ENCODE measurements at places on chromosomes 4 and X.

DNA sequence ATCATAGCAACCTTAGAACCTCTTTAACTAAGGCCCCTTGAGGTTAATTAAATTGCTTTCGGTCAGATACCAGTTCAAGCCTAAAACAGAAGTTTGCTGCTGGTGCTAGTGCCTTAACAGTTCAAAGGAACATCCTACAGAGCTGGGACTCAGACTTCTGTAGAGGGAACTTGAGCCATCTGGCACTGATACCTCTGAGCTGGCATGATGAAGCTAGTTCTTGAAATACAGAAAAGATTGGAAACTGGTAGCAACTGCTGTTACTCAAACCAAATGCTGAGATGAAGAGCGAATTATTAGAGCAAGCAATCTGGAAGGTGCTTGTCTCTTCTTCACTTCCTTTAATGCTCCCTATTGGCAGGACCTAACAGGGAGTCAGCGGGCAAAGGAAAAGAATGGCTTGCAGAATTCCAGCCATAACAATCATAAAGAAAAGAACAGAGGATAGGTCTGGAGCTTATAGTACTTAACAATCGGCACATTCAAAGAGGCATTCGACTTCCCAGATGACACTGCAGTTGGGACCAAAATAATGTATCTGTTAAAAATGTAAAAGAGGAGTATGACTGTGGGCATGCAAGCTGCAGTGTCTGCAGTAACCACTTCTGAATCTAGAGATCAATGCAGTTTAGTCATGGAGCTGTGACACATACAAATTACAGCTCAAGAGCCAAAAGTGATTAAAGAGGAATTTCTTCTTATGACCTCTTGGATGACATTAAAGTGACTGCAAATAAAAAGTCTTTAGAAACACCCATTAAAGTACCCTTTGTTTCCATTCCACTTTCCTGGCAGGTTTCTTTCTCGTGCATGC is 298.9 kb downstream of the PDGFC start:
- DNase-seq: no peak

DNA sequence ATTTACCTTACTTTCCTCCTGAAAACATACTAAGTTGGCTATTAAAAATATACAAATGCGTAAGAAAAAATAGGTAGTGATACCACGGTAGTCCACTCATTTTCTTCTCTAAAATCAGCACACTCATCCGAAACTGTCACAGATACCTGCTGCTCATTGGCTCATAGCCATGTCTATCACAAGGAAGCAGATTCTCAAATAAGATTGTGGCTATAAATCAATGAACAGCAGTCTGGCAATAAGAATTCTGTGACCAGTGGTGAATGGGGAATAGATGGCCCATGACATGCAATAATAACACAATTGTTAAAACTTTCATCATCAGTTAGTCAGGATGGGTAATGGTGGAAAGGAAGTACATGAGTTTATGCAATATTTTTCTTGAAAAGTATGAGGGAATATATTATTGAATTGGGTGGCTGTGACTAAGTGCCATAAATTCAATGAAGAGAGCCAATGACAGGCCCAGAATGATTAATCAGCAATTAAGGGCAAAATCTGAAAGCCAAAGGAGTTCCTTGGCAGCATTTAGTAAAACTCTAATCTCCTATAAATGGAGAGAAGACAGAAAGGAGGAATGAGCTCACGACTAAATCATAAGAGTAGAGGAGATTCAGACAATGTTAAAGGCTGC is 202.3 kb upstream of the NEIL3 start:
- peak; percentile 73 for DNase-seq

DNA sequence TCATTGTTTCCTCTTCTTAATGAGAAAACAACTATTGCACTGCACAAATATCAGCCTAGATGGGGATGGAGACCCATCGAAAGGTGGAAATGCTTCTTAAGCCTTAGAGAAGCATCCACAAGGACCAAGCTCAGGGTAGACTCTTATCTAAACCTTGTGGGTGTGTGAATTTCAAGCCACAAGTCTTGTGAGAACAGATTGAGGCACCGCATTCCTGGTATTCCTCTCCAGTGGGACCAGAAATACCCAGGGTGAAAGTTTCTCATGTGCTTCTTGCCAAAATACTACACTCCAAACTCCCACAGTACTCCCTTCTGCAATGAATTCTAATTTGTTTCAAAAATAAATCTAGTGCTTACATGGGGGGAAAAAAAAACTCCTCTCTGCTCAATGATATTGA is 375.6 kb downstream of the PDGFC start:
- no peak for DNase-seq

- DNase-seq: no peak
These were observed 198.3 kb downstream of the NSUN7 start for GRCh38 chr4:40948014-40948413.

- DNase-seq: no peak
These were observed 15.4 kb upstream of the MAGED1 start for GRCh38 chrX:51878056-51878455.

DNA sequence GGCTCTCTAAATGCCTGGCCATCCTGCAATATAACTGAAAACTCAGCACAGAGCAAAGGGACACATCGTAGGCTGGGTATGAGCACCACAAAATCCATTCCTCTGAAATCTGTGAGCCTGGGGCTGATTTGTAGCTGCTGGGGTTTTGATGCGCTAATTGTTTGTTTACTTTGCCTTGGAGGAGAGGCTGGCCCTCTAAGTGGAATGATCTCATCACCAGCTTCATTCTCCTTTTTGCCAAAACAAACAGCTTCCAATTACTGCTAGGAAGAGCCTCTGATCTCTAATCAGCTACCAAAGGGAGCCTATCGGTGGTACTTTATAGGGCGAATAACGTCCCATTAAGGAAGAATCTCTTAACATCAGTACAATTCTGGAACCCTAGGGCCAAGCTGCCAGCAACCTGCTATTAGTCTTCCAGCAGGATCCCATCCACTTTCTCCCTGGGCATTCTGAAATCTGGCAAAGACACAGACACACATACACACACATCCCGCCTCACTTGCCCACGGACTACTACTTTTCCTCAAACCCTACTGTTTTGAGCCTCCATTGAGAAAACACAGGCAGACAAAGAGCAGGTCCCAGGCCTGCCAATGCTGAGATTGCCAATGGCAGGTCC is 5.8 kb downstream of the ANOS1 start:
- DNase-seq: no peak

DNA sequence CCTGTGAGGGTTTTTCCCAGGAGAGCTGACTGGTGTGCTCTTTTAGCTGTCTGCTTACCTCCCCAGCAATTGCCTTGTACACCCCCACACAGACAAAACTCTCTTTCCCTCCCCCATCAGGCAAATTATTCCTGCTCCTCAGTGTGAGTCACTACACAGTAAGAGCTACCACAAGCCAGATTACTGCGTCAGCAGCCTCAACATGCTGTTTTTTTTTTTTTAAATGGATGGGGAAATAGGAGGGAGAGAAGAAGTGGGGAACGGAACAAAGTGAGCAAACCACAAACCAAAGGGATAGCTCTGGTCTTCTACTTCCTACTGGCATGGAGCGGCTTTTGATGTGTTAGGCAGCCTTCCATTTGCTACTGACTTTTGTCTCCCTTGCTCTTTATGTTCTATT is 107.5 kb upstream of the ACSL4 start:
- peak; percentile 90 for DNase-seq

DNA sequence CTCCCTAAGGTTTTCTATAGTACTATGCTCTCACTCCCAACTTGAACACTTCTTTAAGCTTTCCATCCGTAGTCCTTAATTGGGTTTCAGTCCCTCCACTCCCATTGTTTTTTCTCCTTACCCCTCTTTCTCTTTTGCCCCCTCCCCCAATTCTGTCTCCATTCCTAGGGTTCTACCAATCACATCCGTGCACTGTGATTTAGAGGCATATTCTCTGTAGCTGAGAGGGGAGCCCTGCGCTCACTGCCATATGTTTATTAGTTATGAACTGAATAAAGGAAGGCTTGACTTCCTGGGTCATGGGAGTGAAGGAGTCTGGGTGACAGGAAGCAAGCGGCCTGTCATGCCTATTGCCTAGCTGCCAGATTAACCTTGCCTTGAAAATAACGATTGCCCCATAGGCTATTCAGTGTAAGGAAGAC is 471 bp downstream of the MCTS1 start:
- no peak for DNase-seq

All from fibroblast of skin of left quadriceps (primary cell).